ENCODE measurements at places on chromosomes 16 and 17. TPM values are rescaled to one million over a fixed set of nuclear protein-coding genes. Genes with fewer than 3 reads are reported as not detected.

The RGS9 gene
- 9.4 TPM for total RNA-seq

- DNase-seq: no peak
Measured at GRCh38 chr17:68182940-68183551, 64.8 kb upstream of the AMZ2 start.

The AANAT gene
- total RNA-seq: not detected

- peak; percentile 17 for DNase-seq
Measured at GRCh38 chr16:84795329-84796053, 24.3 kb upstream of the CRISPLD2 start.

DNA sequence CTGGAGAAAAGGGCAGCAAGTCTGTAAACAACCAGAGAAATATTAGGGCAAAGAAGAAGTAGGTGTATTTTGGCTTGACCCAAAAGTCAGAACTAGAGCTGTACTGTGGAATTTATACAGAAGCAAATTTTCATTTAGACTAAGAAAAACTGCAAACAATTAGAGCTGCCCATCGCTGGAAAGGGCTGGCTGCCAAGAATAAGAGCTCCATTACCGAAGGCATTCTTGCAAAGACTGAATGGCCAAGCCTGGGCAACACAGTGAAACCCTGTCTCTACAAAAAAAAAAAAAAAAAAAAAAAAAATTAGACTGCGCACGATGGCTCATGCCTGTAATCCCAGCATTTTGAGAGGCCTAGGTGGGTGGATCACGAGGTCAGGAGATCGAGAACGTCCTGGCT is 53.9 kb upstream of the TMC5 start:
- DNase-seq: no peak

The TBC1D3C gene
- total RNA-seq: 1.0 TPM

DNA sequence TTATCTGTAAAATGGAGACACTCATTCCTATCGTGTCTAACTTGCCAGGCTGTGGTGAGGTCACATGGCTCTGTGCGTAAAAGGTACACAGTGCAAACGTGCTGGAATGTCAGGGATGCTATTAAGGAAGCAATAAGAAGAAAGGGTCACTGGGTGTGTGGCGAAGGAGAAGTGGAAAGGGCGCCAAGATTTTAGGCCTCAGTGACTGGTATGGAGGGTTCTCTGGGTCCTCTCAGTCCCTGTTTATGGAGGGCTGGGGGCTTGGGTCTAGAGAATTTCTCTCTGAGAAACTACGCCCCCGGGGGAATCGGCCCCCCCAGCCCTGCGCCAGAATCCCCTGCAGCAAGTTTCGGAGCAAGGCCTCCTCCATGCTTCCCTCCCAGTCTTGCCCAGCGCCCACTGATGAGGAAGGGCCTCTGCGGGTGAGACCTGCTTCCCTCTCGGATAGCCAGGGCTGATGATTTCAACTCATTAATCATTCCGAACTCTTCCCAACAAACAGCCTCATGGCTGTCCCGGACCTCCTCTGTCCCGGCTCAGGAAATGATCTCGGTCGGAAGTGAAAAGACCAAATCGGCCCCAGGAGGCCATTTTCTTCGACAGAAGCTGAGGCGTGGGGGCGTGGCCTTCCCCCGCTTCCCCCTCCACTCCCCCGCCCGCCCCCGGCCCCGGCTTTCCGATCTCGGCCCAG is 1.2 kb upstream of the HEXIM1 start:
- no peak for DNase-seq
